ENCODE measurements at places on chromosomes 16 and 17.

DNA sequence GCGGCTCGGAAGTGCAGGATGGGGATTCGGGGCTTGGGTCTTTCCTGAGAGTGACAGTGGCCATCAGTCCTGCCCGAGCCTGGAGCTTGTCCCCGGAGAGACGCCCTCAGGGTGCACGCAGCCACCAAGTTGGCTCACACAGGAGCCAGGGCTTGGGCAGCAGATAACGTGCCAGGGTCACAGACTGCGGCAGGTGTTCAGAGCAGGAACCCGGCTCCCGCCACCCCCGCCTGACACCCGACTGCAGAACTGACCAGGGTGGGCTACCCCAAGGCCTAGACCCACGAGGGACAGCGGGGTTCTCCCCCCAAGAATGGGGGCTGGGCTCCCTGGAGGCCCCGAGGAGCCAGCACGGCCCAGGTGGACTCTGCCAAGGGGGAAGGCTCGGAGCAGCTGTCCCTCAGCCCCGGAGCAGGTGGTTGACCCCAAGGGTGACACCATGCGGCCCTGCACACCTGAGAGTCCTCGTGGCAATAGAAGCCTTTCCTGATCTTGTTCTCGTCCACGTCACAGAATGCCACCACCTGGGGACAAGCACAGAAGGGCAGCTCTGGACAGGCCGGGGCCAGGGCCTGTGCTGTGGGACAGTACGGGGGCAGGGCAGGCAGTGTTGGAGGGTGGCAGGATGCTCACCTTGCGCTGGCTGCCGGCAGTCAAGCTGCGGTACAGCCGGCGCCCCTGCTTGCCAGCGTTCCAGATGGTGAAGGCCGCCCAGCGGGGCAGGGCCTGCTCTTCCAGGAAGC, 117.1 kb upstream of the ZNF750 start:
- no peak for DNase-seq

DNA sequence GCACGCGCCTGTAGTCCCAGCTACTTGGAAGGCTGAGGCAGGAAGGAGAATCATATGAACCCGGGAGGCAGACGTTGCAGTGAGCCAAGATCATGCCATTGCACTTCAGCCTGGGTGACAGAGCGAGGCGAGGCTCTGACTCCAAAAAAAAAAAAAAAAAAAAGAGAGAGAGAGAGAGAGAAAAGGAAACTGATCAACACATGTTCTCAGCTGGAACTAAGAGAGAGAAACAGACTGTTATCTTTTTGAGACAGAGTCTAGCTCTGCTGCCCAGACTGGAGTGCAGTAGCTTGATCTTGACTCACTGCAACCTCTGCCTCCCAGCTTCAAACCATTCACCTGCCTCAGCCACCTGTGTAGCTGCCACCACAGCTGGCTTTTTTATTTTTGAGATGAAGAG, 60.4 kb downstream of the STH start:
- DNase-seq: no peak

DNA sequence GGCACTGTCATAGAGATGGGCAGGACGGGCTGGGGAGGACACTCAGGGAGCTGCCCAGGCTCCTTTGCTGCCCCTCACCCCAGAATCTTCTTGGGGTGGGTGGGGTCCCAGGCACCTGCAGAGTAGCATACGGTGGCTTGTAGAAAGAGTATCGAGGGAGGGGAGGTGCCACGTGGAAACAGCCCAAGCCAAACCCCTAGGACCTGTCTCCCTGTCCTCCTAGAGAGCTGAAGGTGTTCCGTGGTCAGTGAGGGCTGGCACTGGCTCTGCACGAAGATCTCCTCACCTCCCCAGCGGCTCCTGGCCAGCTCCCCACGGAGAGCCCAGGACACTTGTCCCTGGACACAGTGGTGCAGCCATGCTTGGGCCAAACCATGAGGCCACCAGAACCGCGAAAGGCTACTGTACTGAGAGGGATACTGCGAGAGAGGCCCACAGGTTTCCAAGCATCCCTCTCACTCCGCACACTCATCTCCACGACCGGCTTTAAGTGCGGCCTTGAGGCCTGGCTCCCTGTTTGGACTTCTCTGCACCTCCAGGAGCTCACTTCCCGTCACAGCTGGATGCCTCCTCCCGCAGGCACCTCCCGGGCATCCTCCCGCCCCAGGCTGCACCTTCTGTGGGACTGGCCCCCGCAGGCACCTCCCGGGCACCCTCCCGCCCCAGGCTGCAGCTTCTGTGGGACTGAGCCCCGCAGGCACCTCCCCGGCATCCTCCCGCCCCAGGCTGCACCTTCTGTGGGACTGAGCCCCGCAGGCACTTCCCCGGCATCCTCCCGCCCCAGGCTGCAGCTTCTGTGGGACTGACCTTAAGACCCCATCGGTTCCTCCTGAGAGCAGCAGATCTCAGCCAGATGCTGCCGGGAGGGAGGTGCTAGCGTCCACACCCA, 2.0 kb upstream of the MAFG start:
- DNase-seq: no peak

DNA sequence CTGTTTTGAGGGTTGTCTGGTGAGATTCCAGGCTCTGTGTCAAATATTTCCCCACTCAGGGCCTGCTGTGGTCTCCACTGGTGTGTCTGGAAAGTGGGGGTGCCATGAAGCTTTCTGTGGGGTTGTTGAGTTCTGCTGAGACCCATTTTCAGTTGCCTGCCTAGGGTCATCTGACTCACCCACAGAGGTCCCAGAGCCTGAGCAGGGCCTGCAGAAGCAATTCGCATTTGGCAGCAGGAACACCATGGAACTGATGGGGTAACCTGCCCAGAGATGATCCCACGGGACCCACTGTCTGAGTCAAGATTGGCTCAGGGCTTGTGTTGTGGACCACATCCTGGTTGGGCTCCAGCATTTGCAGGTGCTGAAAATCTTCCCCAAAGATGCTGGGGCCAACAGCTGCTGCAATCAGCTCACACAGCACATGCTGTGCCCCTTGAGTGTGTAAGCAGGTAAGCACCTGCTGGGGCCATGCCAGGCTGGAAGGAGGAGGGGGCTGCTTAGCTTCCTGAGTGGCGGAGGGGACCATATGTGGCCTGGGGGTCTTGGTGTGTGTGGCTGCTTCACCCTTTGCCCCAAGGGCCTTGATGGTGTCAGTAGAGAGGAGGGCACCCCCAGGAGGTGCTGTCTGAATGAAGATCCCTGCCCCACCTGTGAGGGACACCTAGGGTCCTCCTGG, 1726.1 kb downstream of the TP53TG3F start:
- no peak for DNase-seq

DNA sequence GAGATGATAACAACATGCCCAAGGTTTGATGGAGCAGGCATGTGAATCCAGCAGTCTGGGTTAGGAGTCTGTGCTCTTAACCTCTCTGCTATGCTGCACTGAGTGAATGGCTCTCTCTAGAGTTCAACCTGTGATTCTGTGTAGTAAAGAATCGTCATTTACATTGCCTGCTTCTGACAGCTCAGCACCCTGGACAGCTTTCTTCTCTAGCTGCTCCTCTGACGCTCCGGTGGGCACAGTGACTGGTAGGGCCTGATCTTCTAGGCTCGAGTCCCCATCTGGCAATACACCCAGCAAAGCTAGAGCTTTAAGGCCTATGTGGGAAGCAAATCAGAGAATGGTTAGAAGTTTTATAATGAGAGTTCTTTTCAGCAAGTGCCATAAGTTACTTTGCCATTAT, 85.3 kb upstream of the ATP2A3 start:
- no peak for DNase-seq

DNA sequence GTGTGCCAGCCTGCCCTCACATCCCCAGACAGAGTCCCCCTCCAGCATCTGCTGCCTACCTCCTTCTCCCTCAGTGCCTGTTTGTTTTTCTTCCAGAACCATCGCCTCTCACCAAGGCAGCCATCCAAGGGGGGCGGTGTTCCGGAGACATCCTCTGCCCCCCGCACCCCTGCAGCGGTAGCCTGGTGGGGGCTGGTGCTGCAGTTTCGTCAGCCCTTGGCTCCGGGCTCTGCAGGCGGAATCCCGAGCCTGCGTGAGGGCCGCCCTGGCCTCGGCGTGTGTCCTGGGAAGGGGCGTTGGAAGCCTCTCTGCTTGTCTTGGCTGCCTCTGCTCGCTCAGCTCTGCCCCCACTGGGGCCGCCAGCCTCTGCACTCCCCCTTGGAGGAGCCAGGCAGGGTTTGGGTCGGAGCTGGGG, 126.0 kb upstream of the CIBAR2 start:
- DNase-seq: no peak
